ENCODE measurements at places on chromosomes 3 and 15.

GRCh38 chr3:100131241-100131640 lies 16.9 kb upstream of the FILIP1L start:
- H3K27ac ChIP-seq, result no peak overlapping the region
- DNase-seq, result no peak
- H3K4me1 ChIP-seq, result peaks cover 10% of the 10 kb centered on the region

GRCh38 chr3:174206607-174207192 lies 652.4 kb upstream of the NAALADL2 start:
- no peak for DNase-seq
- no peak overlapping the region for H3K27ac ChIP-seq
- H3K36me3 ChIP-seq, result no peaks in the 10 kb centered on the region
- no peaks in the 10 kb centered on the region for H3K27me3 ChIP-seq

DNA sequence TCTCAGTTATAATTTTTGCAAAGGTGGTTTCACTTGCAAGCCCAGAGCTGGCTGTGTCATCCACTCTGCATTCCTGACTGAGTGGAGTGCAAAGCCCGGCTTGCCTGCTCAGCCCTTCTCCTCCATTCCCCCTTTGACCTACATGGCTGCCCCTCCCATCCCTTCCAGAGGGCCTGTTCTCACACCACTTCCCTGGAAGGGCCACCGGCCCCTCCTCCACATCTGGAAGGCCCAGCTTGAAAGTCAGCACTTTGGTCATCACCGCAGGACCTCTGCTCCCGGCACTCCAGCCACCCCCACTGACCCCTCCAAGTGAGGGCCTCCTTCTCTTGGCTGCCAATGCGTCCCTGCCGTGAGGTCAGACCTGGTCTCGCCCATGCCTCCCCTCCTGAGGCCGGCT lies 74.1 kb upstream of the RNF7 start:
- no peak overlapping the region for H3K4me3 ChIP-seq
- H3K36me3 ChIP-seq, result no peaks in the 10 kb centered on the region
- H3K4me1 ChIP-seq, result peaks cover 11% of the 10 kb centered on the region
- no peak overlapping the region for H3K27ac ChIP-seq

- DNase-seq, result no peak
- H3K27ac ChIP-seq, result no peak overlapping the region
- no peaks in the 10 kb centered on the region for H3K36me3 ChIP-seq
These were observed 24.3 kb upstream of the IL12A start for GRCh38 chr3:159964166-159964973.

DNA sequence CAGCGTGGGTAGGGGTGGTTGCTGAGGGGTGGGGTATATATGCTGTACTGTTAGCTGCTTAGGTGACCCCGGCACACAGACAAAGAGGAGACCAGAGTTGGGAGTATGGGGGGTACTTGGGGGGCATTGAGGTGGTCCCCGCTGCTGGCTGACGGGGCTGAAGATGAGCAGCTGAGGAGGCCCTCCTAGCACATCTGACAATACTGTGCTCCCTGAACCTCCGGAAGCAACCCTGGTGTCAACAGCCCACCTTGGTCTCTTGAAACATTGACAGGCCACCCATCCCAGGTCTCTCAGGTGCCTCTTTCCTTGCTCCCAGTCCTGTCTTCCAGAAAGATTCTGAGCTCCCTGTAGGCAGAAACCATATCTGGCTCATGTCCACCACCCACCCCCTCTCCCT lies 19.2 kb upstream of the SEMA3F start:
- no peaks in the 10 kb centered on the region for H3K36me3 ChIP-seq
- H3K27ac ChIP-seq, result no peak overlapping the region
- peaks cover 20% of the 10 kb centered on the region for H3K4me1 ChIP-seq
- DNase-seq, result no peak
- peaks cover 2% of the 10 kb centered on the region for H3K27me3 ChIP-seq

DNA sequence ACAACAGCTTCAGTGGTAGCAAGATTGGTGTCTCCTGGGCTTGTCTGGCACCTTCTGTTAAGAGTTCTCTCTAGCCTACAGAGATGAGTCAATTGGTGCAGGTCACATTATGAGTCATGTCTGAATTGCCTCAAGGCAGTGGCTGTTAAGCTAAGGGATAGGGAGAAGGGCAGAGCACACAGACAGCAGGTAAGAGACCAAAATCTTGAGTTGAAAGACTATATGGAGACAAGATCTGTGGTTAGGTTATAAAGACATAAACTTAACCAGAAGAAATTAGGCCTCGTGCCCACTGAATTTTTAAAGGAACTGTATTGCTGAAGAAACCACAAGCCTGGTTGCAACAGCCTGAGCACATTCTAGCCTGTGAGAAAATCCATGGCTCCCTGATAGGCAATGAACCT lies 19.2 kb upstream of the KPNA1 start:
- no peak overlapping the region for H3K4me3 ChIP-seq
- H3K36me3 ChIP-seq, result peaks cover 36% of the 10 kb centered on the region

- peaks cover 2% of the 10 kb centered on the region for H3K4me1 ChIP-seq
- peak; percentile 81 for DNase-seq
- no peak overlapping the region for H3K4me3 ChIP-seq
- H3K27me3 ChIP-seq, result no peaks in the 10 kb centered on the region
- no peak overlapping the region for H3K27ac ChIP-seq
These were observed 147.3 kb upstream of the UBE2E2 start for GRCh38 chr3:23055733-23056376.

GRCh38 chr15:60006203-60006862 lies 2.2 kb downstream of the FOXB1 start:
- H3K4me1 ChIP-seq, result peaks cover 30% of the 10 kb centered on the region
- H3K36me3 ChIP-seq, result no peaks in the 10 kb centered on the region
- H3K27me3 ChIP-seq, result peaks cover 99% of the 10 kb centered on the region
- DNase-seq, result peak; percentile 90
- no peak overlapping the region for H3K27ac ChIP-seq
- peak overlapping the region; percentile 65 for H3K4me3 ChIP-seq

DNA sequence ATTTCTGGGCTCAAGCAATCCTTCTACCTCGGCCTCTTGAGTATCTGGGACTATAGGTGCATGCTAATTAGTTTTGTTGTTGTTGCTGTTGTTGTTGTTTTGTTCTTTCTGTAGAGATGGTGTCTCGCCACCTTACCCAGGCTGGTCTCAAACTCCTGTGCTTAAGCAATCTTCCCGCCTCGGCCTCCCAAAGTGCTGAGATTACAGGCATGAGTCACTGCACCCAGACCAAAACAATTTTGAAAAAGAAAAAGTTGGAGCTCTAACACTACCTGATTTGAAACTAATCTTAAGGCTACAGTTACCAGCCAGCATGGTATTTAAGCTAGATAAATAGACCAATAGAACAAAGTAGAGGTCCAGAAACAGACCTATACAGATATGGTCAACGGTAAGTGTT lies 29.8 kb downstream of the KPNA1 start:
- H3K4me1 ChIP-seq, result peaks cover 3% of the 10 kb centered on the region
- H3K27me3 ChIP-seq, result no peaks in the 10 kb centered on the region
- H3K27ac ChIP-seq, result no peak overlapping the region
- no peaks in the 10 kb centered on the region for H3K36me3 ChIP-seq
- no peak overlapping the region for H3K4me3 ChIP-seq
- no peak for DNase-seq

- no peaks in the 10 kb centered on the region for H3K27me3 ChIP-seq
- no peaks in the 10 kb centered on the region for H3K36me3 ChIP-seq
- no peak overlapping the region for H3K4me3 ChIP-seq
- DNase-seq, result no peak
- H3K4me1 ChIP-seq, result no peaks in the 10 kb centered on the region
These were observed 89.7 kb downstream of the SSR3 start for GRCh38 chr3:156465194-156465593.

GRCh38 chr3:123096126-123096525 lies 29.3 kb downstream of the PDIA5 start:
- H3K4me1 ChIP-seq, result no peaks in the 10 kb centered on the region
- H3K36me3 ChIP-seq, result peaks cover 23% of the 10 kb centered on the region
- H3K27me3 ChIP-seq, result no peaks in the 10 kb centered on the region
- no peak overlapping the region for H3K4me3 ChIP-seq

Data from common myeloid progenitor, CD34-positive (primary cell).